RCC 7860 (cell line): ENCODE measurements at places on chromosomes 2 and 18.

GRCh38 chr2:38529208-38529607, 73.5 kb downstream of the HNRNPLL start:
- DNase-seq = no peak

GRCh38 chr2:208279236-208279635, 13.2 kb downstream of the PIKFYVE start:
- no peak for DNase-seq

GRCh38 chr2:185466915-185467314, 271.7 kb upstream of the FSIP2 start:
- no peak for DNase-seq

DNA sequence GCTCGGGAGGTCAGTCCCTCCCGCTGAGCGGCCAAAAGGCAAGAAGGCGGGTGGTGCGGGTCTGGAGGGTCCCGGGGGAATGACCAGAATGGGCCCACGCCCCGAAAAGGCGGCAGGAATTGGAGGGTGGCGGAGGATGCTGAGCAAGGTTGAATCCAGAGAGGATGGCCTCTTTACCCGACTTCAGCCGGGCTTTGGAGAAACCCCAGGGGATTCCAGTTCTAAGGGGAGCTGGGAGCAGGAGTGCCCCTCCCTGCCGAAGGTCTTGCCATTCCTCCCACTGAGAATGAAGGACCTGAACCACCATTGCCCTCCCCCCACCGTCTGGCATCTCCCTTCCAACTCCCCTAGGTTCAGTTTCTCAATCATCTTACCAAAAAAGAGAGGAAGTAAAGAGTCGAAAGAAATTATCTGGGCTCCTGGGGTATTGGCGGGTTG, 38.9 kb upstream of the ATP6V1B1 start:
- no peak for DNase-seq

- DNase-seq = no peak
Observed at GRCh38 chr18:39620551-39621168, 2055.1 kb upstream of the CELF4 start.

DNA sequence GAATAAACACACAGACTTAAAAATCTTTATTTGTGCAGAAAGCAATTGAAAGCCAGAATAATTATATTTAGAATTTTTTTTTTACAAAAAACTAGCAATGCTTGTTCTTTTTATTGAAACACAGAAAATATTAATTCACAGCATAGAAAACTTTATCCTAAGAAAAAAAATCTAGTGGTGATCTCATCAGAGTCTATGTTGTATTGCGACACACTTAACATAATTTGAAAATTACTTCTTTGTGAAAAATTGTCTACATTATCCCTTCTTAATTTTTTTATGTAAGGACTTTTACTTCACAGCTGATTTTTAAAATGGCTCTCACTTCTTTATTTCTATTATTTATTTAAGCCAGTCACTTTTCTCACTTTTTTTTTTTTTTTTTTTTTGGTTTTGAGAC, 103.4 kb downstream of the LDLRAD4 start:
- no peak for DNase-seq

DNA sequence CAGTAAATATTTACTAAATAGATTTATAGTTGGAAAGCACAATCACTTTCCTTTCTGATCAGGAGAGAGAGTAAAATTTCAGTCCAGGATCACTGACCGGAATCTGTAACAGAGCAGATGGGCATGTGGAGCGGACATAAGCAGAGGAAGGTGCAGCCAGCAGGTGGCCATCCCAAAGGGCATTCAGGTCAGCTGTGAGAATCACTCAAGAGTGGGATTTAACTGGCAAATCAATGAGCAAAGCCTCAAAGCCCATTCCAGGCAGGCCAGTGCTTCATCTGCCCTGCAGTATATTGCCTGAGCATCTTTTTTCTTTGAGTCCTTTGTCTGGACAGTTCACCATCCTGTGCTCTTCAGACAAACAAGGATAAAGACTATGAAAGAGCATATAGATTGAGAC, 166.4 kb upstream of the SLC14A2 start:
- no peak for DNase-seq

DNA sequence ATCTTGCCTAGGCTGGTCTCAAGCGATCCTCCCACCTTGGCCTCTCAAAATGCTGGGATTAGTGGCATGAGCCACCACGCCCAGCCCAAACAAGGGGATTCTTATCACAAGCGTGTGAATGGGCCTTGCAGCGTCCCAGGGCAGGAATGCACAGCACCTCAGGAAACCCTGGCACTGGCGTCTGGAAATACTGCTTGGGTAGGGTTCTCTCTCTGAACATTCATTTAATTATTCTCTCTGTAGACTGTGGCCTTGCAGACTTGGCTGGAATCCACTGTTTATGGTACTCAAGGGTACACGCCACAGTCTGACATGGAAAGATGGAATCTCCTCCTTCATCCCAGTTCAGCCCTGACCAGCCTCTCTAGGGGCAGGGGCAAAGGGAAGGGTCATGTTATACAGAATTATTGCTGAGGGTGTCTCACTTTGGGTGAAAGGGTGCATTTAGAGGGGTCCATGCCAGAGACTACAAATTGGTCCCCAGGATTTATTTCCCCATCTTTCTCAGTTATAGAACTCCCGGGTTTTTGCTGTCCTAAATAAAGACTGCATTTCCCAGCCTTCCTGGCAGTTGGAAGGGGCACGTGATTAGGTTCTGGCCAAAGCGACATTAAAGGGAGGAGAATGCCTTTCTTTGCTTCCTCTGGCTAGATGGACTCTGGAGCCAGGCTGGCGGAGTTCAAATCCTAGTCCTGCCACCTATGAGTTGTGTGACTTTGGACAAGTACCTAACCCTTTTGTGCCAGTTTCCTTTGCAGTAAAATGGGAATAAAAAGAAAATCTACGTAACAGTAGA, 147.2 kb upstream of the HAAO start:
- no peak for DNase-seq

- DNase-seq = no peak
Observed at GRCh38 chr2:128357506-128358370, 39.1 kb upstream of the HS6ST1 start.

DNA sequence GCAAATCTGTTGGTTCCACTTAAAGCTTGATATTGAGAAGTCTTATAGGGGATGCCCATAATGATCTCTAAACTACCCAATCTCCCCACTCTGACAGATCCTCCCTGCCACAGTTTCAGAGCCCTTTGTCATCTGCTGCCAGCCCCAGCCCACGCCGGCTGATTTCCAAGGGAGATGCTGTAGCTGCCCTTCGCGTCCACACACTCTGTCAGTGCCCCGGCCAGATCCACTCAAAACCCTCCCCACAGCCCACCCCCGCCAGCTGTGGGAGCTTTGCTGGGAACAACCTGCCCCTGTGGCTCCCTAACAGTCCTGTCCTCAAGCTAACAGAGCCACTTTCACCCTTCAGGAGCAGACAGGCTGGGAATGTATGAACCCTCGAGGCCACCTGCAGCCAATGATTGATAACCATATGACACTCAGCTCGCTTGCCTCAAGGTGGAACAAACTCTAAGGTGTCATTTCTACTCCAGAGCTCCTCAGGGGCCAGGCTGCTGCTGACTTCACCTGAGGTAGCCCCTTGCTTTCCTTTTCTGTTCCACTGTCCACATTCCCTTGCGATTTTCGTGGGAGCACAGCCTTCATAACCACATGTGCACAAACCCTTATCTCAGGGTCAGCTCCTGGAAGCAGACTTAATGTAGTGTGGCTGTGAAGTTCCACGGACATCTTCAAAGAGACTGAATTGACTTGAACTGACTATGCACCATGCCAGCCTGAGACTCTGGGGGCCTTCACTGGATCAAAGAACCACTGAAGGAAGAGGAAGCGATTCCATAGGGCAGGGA, 92.6 kb upstream of the LGALSL start:
- no peak for DNase-seq

GRCh38 chr2:5594249-5594695, 97.9 kb upstream of the SOX11 start:
- no peak for DNase-seq

GRCh38 chr2:69989441-69990105, 28.1 kb upstream of the ASPRV1 start:
- DNase-seq = no peak

GRCh38 chr2:105427485-105427884, 28.6 kb upstream of the FHL2 start:
- no peak for DNase-seq

GRCh38 chr2:224393157-224393872, 8.6 kb downstream of the FAM124B start:
- no peak for DNase-seq

DNA sequence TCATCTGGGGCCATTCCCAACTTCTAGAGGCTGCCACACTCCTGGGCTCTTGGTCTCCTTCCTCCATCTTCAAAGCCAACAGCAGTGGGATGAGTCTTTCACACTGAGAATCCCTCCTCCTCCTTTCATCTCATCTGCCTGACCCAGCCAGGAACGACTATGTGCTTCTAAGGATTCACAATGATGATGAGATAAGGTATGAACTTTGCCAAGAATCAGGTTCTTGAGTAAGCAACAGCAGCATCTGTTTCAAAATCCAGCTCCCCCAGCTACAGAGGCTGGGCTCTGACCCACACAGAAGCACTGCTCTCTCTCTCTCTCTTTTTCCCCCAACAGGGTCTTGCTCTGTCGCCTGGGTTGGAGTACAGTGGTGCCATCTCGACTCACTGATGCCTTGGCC, 46.4 kb downstream of the TIMM21 start:
- DNase-seq = no peak

DNA sequence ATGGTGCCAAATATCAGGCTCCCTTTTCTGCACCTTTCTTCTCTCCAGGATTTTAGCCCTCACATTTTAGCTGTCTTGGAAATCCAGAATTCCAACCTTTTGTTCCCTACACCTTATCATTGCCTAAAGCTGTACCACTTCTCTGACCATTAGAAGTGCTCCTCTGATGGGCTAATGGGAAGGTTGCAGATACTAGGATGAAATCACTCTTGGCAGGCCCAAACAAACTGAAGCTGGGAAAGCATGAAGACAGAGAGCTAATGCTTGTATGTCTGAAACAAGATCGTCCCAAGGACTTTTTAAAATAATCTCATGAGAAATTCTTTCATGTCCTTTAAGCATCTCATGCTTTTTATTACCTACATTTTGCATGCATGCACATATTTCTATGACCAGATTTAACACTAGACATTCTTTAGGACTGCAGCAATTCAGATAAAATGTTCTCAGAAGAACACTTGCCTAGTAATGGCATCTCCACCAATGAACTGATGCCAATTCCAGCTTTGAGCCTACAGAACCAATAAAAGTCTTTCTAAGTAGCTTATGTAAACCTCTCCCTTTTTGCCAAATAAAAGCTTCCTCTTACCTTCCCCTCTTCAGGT, 98.4 kb upstream of the OSR1 start:
- no peak for DNase-seq

GRCh38 chr18:25047421-25047820, 304.5 kb downstream of the ZNF521 start:
- no peak for DNase-seq

DNA sequence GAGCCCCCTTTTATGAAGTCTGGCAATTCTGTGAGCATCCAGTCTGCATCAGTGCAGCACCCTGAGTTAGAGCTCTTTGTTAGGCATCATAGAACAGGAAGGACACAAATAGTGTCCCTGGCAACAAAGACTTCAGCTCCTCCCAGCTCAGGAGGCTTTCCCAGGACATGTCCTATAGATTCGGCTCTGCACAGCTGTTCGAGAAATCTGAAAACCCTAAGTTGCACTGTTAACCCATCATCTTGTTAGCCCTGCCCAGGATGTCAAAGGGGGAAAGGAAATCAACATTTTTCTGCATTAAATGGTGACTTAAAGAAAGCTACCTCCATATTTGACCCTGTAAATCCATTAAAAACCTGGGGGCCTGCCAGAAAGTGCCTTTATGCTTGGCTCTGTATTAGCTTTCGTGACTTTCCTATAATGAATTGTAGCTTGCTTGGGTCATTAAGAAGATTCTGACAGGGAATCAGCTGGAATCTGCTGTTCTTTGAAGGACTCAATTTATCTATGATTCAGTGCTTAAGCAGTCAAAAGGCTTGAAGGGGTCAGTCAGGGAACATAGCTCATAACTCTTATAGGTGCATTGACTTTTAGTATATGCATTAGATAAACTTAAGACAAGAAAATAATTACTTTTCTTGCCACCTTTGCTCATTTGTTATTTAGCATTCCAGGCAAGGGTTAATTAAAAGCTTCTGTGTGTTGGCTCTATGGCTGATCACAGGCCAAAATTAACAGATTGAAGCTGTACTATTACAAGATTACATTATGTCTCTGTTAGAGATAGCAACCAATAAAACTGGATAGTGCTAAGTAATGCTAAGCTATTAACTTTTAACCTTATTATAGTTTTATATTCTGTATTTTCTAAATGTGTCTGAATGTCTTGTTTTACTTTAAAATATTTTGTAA, 20.6 kb downstream of the ERMN start:
- DNase-seq = no peak

GRCh38 chr2:171201271-171201670, 40.6 kb upstream of the TLK1 start:
- DNase-seq = no peak

DNA sequence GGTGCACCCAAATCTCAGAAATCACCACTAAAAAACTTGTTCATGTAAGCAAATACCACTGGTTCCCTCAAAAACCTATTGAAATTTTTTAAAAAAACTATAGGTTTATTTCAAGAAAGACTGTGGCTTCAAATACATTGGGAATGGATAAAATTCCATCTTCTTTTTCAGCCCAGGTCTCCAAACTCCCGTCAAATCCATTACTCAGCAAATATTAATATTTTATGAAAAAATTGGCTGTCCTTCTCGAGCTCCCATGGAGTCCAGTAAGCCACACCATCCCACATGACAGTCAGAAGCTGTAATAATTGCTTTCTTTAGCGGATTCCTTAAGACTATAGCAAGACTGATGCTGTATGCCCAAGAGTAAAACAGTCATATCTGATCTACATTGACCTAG, 204.4 kb upstream of the DOK6 start:
- no peak for DNase-seq

DNA sequence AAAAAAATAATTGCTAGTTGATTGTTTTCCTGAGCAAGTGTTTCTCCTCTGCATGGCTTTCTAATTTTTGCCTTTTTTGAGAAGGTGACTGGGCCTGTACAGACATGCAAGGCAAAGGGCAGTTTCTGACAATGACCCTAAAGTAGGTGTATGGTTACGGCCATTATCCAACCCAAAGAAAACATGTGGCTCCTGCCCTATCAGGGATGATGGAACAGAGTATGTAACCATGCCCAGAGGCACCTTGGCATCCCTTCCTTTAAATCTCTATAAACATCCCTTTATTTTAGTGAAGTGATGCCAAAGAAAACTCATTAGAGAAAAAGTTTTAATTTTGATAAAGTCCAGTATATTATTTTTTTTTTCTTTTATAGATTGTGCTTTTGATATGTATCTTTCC, 217.5 kb downstream of the LPIN1 start:
- DNase-seq = no peak
